ENCODE measurements at places on chromosomes 2 and 18.

DNA sequence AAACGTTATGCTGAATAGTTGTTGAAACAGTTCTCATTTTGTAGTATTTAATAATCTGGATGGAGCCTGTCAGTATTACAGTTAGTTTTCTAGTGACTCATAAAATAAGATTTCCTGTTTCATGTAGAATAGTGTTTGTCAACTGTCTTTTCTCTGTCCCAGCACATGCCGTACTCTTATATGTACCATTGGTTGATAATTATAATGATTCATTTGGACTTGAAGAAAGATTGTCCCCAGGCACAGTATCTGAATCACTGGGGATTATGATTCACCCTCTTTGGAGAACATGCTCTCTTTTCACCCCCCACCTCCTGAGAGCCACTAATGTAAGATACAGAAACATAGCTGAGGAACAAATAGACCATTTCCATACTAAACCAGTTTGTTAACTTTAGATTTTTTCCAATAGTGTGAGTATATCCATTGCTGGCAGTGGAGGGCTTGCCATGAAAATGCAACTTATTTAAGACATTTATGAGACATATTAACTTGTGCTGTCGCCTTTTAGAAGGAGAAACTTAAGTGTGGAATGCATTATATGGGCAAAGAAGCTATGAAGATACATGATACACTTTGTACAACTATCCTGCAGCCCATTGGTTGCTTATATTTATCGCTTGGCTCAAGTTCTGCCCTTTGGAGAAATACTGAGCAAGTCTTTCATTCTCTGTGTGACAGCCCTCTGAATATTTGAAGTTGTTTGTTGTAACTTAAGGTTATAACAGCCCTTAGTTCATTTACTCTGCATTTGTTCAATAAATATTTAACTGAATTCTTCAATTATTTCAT, 12.4 kb downstream of the COPS8 start:
- DNase-seq: no peak

DNA sequence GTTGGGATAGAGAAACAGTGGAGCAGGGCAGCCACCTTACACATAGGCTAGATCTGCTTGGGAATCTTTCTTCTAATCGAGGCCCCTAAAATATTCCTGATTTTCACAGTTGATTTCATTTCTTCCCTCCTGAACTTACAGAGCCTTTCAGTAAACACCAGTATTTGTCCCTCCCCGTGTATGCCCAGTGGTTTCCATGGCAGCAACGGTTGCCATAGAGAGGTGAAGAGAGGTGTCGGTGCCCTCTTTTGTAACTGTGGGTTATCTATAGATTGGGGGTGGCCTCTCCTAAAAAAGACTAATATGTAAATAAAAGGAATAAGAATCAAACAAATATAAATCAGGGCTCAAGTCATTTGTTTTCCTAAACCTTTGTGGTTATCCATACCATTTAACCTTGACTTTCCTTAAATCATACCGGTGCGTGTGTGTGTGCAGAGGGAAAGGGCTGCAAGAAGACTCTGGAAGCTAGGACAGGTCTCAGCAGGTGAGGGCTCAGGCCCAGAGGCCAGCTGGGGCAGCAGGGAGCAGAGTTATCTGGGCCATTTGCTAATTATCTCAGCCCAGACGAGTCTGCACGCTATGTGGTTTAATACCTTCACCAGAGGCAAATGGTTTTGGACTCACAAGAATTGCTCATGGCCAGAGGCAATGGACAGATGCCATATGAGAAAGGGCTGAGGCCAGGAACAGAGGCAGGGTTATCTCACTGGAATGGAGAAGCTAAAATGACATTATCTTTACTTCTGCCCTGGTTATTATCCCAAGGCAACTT, 35.5 kb downstream of the LIPG start:
- DNase-seq: no peak

DNA sequence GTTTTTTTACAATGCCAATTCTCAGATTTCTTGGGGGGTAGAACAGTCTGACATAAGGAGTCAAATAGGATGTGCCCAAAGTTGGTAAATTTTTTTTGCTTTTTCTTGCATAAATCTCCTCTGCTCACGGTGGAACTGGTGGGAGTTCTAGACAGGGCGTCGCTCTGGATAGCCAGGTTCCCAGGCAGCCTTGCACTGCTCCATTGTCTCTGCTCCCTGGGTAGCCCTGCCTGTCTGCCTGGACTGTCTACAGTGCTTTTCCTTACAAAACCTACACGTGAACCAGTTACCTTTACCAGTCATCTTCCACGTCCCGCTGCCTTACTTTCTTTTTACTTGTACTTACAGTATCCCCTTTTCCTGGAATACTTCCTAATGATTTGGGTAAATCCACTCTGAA, 117.1 kb downstream of the ZNF407 start:
- no peak for DNase-seq

DNA sequence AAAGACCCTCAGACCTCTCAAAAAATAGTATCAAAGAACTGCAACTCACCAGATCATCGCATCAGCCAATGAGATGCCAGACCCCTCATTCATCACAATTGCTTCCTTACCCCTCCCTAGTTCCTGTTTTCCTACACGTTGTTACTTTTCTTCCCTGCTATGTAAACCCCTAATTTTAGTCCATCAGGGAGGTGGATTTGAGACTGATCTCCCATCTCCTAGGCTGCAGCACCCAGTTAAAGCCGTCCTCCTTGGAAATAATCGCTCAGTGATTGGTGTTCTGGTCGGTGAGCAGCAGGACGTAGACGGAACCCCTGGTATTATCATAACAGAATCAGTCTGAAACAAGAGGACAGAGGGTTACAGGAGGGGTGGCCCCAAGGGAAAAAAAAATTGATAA, 44.0 kb upstream of the MAP4K4 start:
- no peak for DNase-seq

DNA sequence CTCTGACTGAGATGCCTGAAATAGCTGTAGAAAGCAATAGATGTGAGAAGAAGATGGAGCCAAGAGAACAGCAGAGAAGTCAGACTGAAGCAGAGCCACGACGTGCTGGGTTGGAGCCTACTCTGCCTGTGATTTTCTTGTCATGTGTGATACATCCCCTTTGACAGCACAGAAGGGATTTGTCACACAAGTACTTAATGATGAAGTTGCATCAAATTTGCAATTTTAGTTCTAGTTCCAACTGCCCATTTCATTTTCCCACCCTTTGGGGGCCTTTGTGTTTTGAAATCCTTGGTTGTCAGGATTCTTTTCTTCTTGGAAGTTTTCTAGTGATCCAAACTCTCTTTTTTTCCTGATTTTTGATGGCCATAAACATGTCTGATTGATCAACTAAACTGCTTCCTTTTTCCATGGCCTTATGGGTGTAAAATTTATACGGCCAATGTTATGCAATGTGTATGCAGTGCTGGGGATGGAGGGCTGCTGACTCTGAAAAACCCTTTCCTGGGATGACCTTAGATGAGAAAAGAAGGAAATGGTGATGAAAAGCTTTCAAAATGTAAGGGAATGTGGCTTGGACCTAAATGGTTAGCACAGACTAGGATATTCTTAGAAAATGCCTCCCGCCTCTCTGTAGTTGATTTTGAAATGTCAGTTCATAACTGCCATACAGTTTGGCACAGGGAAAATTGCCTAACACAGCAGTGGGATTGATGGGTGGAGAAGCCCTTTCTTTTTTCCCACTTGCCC, 9.6 kb upstream of the B3GNT2 start:
- no peak for DNase-seq

DNA sequence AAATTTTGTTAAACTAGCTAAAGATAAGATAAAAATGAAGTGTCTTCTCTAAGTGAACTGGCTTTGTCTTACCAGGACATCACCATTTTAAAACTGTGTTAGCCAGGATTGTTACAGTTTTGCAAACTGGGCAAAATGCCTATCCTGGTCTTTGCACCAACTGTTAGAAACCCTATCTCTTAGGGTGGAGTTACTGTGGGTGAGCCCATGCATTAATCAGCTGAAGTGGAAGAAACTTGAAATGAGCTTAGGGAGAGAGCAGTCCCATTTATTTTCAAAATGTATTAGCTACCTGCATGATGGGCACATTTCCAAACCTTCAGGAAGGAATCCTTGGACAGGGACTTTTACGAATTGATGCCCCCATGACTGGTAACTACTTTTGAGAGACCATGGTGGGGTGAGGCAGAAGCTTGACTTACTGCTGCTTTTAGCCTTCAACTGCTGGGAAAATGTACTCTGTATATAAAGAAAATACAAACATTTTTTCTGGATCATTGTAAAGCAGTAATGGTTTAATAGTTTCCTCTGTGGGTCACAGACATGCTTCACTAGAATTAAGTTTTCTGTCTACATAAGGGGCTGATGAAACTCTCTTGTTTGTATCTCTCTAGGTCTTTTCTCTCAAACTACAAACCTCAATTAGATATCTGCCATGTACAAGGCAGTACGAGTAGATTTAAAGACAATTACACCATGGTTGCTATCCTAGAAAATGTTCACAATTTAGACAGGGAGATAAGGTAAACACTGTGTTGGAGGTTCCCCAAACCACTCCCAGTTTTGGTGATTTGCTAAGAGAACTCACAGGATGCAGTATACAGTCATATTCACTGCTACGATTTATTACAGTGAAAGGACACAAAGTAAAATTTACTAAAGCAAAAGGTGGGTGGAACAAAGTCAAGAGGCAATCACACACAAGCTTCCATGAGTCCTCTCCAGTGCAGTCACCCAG, 321.4 kb upstream of the MMADHC start:
- no peak for DNase-seq

- no peak for DNase-seq
Measured at GRCh38 chr2:66580166-66581049, 145.5 kb downstream of the MEIS1 start.

GRCh38 chr2:77421971-77422370, 100.2 kb downstream of the LRRTM4 start:
- DNase-seq: no peak

DNA sequence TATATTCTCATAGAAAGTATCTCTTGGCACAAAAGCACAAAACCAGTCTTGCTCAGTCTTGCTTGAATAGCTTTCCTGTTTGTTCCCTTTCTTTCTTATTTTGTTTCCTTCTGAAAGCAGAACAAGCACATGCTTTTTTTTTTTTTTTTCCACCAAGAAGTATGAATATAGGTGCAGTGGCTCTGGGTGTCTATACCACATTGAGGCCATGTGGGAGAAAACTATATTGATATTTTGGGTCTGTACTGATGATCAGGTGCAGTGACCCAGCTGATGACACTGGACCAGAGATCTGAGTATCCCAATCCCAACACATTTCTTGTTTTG, 28.7 kb downstream of the GEMIN6 start:
- DNase-seq: no peak

GRCh38 chr2:155872396-155872795, 460.1 kb downstream of the NR4A2 start:
- no peak for DNase-seq

DNA sequence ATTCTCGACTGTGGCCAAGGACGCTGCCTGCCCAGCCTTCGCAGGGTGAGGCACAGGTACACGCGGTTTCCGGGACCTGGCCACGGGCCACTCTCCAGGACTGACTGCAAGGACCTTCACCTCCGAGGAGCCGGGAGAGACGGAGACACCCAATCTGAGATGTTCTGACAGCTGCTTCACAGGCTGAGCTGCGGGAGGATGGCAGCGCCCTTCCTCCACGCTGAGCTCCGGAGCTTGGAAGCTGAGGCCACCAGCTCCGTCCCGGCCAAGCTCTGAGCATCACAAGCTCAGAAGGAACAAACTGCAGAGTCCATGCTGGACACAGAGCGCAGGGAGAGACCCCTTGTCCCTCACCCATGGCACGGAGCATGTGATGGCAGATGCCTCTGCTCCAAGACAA, 71.1 kb upstream of the CTDP1 start:
- no peak for DNase-seq

DNA sequence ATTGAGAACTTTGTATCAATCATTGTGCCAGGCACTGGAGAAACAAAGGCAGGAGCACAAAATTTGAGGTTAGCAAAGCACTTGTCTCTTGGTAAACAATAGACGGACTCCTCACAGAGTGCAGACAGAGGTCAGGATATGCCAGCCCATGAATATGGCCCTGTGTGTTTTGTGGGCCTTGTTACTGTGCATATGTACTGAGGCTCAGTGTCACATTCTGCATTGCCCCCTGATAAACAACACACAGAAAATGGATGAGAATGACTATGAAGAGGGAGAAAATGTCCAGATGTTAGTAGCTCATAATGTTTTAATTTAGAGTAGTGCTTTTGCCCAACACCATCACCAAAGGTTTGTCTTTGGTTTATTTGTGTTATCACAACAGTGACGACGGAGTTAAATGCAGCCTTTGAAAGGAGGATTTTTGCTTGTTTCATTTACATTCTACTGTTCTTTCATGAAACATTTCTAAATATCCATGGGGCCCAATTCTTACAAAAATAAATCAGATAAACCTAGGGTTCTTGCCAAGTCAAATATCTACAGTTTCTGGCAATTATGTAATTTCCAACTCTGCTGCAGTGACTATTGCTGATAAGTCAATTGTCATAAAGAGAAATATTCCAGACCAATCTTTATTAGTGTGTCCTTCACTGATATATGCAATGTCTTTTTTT, 14.6 kb upstream of the NT5C1B start:
- no peak for DNase-seq

GRCh38 chr18:45801416-45802004, 24.0 kb upstream of the SIGLEC15 start:
- no peak for DNase-seq

- no peak for DNase-seq
Measured at GRCh38 chr2:208879666-208880065, 473.1 kb downstream of the PTH2R start.

GRCh38 chr2:101741775-101742520, 44.4 kb downstream of the MAP4K4 start:
- no peak for DNase-seq

DNA sequence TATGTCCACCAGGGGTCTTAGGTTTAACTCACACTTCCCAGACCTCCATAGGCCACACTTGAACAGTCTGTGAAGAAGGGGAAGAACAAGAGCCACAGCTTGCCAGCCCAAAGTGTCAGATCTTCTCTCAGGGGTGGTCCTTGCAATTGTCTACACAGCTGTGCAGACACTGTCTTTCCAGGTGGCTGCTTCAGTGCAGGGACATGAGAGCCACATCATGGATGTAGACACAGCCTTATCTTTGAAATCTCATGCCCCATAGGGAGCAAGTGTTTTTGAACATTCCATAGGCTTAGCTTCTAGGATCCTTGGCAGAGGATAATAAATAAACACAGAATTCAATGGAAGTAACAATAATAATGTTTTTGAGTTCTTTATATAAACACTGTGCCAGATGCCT, 6.7 kb downstream of the ZNF407 start:
- DNase-seq: no peak

DNA sequence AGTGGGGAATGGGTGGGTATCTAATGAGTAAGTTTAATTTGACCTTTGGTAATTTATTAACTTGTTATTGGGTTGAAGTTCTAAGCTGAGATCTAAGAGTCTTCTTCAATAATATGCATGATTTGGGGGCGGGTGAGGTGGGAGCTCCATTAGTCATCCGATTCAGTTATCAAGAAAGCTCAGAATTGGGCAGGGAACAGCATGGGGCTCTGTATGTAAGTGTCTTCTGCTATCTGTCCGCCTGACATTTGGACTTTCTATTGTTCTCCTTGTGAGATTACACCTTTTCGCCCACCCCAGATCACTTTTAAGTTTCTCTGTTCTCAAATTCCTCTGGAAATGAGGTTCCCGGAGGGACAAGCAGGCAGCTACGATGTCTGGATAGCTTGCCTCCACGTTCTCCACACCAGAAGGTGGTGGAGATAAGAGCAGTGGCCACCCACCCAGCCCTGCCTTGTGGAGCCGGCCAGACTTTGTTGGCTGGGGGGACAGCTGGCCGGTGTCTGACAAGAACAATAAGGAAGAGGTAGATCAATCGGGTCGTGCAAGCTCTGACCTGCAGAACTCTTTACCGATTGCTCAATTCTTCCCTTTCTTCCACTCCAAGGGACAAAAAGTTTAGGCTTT, 75.5 kb upstream of the GATA6 start:
- no peak for DNase-seq

GRCh38 chr18:36179562-36180355, 7.5 kb upstream of the MOCOS start:
- DNase-seq: no peak
